Aorta (tissue), 5 donors: ENCODE measurements at places on chromosomes 5 and 9. TPM values are rescaled to one million over a fixed set of nuclear protein-coding genes. Genes with fewer than 3 reads are reported as not detected.

GRCh38 chr9:129934041-129934591, 98.9 kb downstream of the USP20 start:
- no peak overlapping the region for H3K4me3 ChIP-seq
- H3K4me1 ChIP-seq, result peaks cover 10% of the 10 kb centered on the region
- H3K36me3 ChIP-seq, result no peaks in the 10 kb centered on the region
- no peaks in the 10 kb centered on the region for H3K27me3 ChIP-seq

GRCh38 chr9:29685531-29685930, 2112.2 kb upstream of the C9orf72 start:
- no peak overlapping the region for H3K27ac ChIP-seq
- no peaks in the 10 kb centered on the region for H3K27me3 ChIP-seq
- H3K36me3 ChIP-seq, result no peaks in the 10 kb centered on the region
- no peaks in the 10 kb centered on the region for H3K4me1 ChIP-seq

GRCh38 chr9:131329241-131329641, 39.7 kb downstream of the PLPP7 start:
- no peak overlapping the region for H3K27ac ChIP-seq
- H3K27me3 ChIP-seq, result no peaks in the 10 kb centered on the region
- H3K36me3 ChIP-seq, result no peaks in the 10 kb centered on the region
- no peak overlapping the region for H3K4me3 ChIP-seq
- H3K4me1 ChIP-seq, result no peaks in the 10 kb centered on the region

DNA sequence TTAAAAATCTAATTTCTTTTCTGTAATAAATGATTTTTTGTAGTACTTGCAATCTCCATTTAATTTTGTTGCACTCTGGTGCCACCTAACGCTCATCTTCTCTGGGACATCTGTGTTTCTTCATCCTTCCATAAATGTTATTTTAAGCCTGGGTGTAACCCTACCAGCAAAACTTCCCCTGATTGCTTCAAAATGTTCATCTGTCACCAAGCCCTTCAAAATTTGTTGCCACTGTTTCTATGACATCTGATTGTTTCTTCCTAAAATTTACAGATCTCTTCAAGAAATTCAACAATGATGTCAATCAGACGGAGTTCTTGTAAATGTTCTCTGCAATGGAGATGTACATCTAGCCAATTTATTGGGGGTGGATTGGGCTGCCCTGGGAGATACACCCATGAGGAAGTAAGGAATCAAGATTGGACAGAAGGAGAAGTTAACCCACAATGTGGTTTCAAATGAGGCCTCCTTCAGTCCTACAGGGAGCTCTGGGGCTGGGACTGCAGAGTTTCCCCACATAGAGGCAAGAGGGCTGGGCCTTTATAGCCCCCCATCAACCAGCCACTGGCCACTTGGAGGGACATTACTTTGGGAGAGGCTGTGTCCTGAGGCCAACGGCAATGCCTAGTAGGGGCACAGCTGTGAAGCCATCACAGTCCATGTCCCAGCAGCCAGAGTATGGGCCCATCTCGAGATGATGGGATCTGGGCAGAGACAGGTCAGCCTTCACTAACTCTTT, 23.3 kb downstream of the MCTP1 start:
- no peak overlapping the region for H3K4me3 ChIP-seq
- no peak for DNase-seq
- no peaks in the 10 kb centered on the region for H3K4me1 ChIP-seq
- no peak overlapping the region for H3K27ac ChIP-seq

DNA sequence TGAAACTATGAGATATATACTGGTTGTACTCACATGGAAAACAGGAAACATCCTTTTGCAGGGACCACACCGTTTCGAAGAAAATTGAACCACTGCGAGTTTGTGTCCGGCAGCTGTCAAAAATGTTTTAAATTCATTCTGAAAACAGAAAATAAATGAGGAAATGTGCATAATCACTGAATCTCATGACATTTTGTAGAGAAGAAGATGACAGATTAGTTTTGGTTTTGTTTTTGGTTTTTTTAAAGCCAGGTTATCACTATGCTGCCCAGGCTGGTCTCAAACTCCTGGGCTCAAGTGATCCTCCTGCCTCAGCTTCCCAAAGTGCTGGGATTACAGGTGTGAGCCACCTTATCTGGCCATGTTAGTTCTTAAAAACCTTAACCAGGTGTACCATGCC, 3.5 kb downstream of the TXNDC8 start:
- H3K4me3 ChIP-seq, result no peak overlapping the region
- no peak for DNase-seq
- H3K36me3 ChIP-seq, result no peaks in the 10 kb centered on the region
- H3K4me1 ChIP-seq, result no peaks in the 10 kb centered on the region

GRCh38 chr5:113000466-113000865, 23.9 kb downstream of the DCP2 start:
- no peaks in the 10 kb centered on the region for H3K4me1 ChIP-seq
- H3K27ac ChIP-seq, result no peak overlapping the region
- no peak overlapping the region for H3K4me3 ChIP-seq
- no peaks in the 10 kb centered on the region for H3K27me3 ChIP-seq
- no peak for DNase-seq
- no peaks in the 10 kb centered on the region for H3K36me3 ChIP-seq

- H3K4me3 ChIP-seq, result no peak overlapping the region
- DNase-seq, result no peak
- H3K36me3 ChIP-seq, result no peaks in the 10 kb centered on the region
Measured at GRCh38 chr5:35900972-35901695, 37.3 kb downstream of the CAPSL start.

GRCh38 chr5:92513067-92513466, 1068.0 kb downstream of the NR2F1-AS1 start:
- H3K4me1 ChIP-seq, result no peaks in the 10 kb centered on the region
- H3K27me3 ChIP-seq, result no peaks in the 10 kb centered on the region
- DNase-seq, result no peak
- no peak overlapping the region for H3K27ac ChIP-seq
- H3K36me3 ChIP-seq, result no peaks in the 10 kb centered on the region

DNA sequence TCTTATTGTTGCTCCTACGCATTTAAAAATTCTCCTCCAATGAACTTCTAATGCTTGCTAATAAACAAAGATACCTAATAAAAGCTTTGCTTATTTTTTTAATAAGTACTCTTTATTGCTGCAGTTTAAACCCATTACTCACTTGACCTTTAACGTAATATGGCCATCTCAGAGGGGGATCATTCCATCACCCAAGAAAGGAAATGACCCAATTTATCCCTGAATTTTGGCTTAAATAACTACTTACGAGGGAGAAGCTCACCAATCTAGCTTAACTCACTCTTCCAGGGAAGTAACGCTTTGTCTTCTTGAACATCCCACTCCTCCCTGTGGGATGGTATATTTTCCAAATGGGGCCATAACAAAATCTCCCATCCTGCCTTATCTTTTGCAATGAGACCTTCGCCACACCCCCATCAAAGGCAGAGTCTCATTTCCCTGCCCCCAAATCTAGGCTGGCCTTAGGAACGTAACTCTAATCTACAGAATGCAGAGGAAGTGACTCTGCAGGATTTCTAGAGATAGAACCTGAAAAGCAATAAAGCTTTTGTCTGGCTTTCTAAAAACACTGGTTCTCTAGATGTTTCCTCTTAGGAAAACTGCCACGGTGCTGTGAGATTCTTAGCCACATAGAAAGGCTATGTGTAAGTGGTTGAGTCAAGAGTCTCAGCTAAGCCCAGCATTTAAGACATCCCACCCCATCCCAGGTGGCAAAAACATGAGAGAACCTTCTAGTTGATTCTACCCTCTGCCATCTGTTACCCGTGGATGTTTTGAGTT, 310.0 kb downstream of the ASTN2 start:
- H3K27ac ChIP-seq, result no peak overlapping the region
- H3K4me1 ChIP-seq, result no peaks in the 10 kb centered on the region
- no peak for DNase-seq
- H3K36me3 ChIP-seq, result no peaks in the 10 kb centered on the region

DNA sequence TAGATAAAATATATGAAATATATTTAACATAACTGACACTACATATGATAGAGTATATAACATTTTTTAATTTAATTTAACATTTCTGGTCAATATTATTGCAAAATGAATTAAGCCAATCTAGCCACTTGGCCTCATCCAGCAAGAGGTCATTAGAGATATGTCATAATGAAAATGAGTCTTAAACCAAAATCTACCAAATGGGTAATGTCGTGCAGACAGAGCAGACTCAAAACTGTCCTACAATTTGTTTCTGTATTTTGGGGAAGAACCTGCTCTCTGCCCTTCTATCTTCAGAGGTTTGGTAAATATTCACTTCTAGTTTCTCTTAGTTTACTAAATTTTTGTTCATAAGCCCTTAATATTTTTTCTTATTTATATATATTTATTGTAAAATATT, 61.4 kb downstream of the ARHGEF28 start:
- H3K27ac ChIP-seq, result no peak overlapping the region
- H3K27me3 ChIP-seq, result no peaks in the 10 kb centered on the region
- no peaks in the 10 kb centered on the region for H3K36me3 ChIP-seq
- DNase-seq, result no peak

GRCh38 chr5:79423296-79423695, 90.6 kb downstream of the HOMER1 start:
- no peak for DNase-seq
- no peak overlapping the region for H3K4me3 ChIP-seq
- no peak overlapping the region for H3K27ac ChIP-seq
- H3K27me3 ChIP-seq, result no peaks in the 10 kb centered on the region

DNA sequence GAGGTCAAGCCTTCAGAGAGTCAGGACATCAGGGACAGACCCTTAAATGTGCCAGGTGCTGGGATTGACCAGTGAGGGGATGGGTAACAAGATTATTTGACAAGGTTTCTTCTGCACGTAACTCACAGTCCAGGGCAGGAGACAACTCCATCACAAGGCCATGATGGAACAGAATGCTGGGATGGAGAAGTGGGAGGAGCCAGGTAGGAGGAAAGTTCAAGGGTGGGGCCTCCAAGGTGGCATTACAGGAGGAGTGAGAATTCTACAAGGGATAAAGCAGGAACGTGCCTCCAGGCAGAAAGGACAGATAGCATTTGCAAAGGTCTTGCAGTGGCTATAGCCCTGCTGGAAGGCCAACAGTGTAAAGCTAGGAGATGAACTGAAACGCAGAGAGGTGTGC, 102.2 kb downstream of the FGF18 start:
- H3K36me3 ChIP-seq, result no peaks in the 10 kb centered on the region
- H3K27ac ChIP-seq, result no peak overlapping the region
- no peak overlapping the region for H3K4me3 ChIP-seq
- H3K27me3 ChIP-seq, result no peaks in the 10 kb centered on the region
- no peak for DNase-seq

DNA sequence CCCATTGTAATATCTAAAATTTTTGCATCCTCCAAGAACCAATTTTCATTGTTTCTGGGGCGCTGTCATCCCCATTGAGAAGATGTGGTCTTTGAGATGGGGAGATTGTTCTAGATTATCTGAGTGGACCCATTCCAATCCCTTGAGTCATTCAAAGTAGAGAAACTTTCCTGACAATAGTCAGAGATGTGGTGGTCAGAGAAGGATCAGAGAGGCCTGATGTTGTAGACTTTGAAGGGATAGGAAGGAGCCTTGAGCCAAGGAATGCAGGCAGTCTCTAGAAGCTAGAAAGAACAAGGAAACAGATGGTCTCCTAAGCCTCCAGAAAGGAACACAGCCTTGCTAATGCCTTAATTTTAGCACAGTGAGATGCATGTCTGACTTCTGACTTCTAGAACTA, 80.4 kb downstream of the TEK start:
- no peak overlapping the region for H3K27ac ChIP-seq
- no peak overlapping the region for H3K4me3 ChIP-seq
- peaks cover 11% of the 10 kb centered on the region for H3K4me1 ChIP-seq
- H3K27me3 ChIP-seq, result no peaks in the 10 kb centered on the region
- no peak for DNase-seq

GRCh38 chr9:81320909-81321482, 368.4 kb downstream of the TLE1 start:
- no peak for DNase-seq
- no peak overlapping the region for H3K27ac ChIP-seq
- H3K4me3 ChIP-seq, result no peak overlapping the region
- H3K36me3 ChIP-seq, result no peaks in the 10 kb centered on the region
- no peaks in the 10 kb centered on the region for H3K4me1 ChIP-seq

DNA sequence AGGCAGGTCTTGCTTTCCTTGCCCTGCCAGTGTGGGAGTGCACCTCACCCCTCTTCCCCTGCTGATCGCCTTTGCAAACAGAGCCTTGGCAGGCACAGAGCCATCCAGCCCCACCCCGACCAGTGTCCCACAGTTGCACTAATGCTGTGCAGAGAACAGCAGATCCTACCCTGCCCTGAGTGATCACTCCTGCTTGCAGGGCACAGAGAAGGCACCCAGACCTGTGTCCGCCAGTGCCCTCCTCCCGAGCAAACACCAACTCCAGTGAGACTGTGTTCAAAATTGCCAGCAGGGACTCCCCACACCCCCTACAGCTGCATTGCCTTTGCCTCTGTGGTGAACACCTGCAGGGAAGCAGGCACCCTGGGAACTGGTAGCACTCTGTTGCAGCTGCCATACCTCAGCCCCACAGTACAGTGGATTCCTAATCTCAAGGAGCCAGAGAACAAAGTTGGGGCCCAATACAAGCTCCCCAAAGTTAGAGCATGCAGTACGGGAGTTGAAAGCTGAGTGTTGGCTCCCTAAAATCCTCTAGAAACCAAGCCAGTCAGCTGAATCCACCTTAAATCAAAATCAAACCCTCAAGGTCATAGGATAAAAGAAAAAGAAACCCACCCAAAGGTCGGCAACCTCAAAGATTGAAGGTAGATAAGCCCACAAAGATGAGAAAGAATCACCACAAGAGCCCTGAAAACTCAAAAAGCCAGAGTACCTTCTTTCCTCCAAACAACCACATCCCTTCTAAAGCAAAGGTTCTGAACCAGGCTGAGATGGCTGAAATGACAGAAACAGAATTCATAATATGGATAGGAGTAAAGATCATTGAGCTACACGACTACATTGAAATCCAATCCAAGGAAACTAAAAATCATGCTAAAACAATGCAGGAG, 92.9 kb upstream of the PIK3R1 start:
- no peaks in the 10 kb centered on the region for H3K4me1 ChIP-seq
- no peak for DNase-seq
- no peak overlapping the region for H3K4me3 ChIP-seq
- H3K27me3 ChIP-seq, result no peaks in the 10 kb centered on the region
- H3K36me3 ChIP-seq, result no peaks in the 10 kb centered on the region
- no peak overlapping the region for H3K27ac ChIP-seq

- no peak overlapping the region for H3K4me3 ChIP-seq
- no peak for DNase-seq
- no peaks in the 10 kb centered on the region for H3K4me1 ChIP-seq
- no peak overlapping the region for H3K27ac ChIP-seq
Measured at GRCh38 chr9:35818341-35818740, 3.5 kb upstream of the HINT2 start.

Gene MEF2C
- total RNA-seq, result 137 TPM

Gene MARCHF11
- not detected for total RNA-seq

Gene CCL21
- 29.1 TPM for total RNA-seq

Gene SUSD1
- total RNA-seq, result 14.3 TPM

Gene CEL
- 4.5 TPM for total RNA-seq

Gene HMHB1
- not detected for total RNA-seq

Gene SPATA6L
- 3.8 TPM for total RNA-seq

Gene KCNV2
- not detected for total RNA-seq

Gene NUTM2F
- not detected for total RNA-seq

Gene FOXD4L6
- total RNA-seq, result not detected

Gene PCDHA4
- 0.90 TPM for total RNA-seq

Gene ADGRV1
- 0.36 TPM for total RNA-seq

Gene PCDHGA12
- 7.9 TPM for total RNA-seq

Gene ISCA1
- 24.1 TPM for total RNA-seq

Gene TMEM232
- total RNA-seq, result 2.5 TPM
